NCI-H69 (cell line): ENCODE measurements at places on chromosomes 12 and 14.
A peak's percentile ranks its signal among the peaks of the same experiment; 100 is the strongest.

DNA sequence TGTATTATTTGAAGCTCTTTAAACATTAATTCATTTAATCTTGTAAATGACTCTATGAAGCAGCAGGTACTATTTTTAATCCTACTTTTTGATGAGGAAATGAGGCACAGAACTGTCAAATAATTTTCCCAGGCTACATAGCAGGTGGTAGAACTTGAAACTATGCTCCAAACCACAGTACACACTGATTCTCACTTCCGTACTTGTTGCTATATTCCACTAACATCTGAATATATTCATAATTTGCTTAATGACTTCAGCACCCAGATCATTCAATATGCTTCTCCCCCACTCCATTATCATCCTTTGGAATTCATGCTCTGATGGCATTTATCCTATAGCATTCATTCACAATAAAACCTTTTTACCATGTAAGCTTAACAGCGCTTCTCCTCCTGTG, 4.9 kb downstream of the ERGIC2 start:
- no peak for DNase-seq

DNA sequence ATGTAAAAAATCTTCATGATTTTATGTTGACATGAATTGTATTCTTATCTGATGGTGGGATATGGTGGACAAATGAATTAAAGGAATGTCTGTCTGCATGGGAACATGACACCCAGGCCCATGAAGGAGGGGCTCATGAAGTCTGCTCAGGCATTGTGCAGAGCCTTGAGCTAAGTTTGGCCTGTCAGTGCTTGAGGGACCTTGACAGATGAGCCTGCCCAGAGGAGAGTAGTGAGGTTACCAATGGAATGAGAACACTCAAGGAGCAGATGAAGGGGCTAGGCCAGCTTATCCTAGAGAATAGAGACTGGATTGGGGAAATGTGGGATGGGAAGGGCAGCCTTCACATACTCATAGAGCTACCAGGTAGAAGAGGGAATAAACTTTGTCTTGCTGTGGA, 68.8 kb downstream of the TMX1 start:
- DNase-seq = no peak

DNA sequence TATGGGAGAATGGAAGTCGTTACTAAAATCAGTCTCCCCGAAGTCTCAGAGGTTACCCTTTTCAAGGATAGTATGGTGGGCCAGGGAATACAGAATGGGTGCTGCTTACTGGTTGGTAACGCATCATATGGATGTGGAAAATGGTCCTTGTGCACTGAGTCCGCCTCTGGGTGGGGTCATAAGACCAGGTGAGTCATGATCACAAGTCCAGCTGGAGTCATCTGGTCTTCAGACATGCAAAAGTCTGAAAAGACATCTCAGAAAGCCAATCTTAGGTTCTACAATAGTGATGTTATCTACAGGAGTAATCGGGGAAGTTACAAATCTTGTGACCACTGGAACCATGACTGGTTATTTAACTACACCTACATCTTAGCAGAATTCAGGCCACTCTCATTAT, 71.9 kb upstream of the TCL1B start:
- peak; percentile 50 for DNase-seq

- DNase-seq = no peak
Observed at GRCh38 chr12:6941267-6941666, 2.3 kb upstream of the RNU7-1 start.

DNA sequence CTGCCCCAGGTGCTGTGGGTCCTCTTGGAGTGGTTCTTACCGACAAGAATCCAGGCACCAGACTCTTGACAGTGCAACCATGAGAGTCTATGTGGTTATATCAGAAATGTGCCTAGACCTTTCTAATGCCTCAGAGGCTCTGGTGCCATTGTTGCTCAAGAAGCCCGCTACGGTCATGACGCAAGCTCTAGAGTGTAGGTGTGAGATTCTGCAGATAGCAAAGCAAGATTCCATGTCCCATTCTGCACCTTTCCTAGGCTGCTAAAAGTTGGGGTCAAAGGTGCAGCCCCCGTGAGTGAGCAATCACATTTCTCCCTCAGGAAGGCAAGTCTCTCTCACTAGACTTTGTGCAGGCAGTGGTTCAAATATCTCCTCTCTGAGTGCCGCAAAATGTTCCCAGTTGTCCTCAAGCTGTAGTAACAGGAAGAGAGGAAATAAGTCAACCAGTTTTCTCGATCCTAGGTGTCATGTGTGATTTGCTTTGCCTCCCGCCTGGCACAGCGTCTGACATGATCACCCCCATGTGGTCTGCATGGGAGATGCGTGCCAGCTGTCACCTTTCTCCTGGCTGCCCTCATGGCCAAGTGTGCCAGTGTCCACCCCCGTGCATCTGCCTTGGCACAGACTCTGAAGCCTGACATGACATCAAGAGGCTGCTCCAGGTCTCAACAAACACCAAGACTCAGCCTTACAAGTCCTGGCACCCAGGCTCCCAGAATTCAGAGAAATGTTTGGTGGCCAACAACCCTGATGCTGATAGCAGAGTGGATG, 122.5 kb upstream of the COCH start:
- peak; percentile 40 for DNase-seq

GRCh38 chr14:98766818-98767217, 505.2 kb downstream of the BCL11B start:
- no peak for DNase-seq

DNA sequence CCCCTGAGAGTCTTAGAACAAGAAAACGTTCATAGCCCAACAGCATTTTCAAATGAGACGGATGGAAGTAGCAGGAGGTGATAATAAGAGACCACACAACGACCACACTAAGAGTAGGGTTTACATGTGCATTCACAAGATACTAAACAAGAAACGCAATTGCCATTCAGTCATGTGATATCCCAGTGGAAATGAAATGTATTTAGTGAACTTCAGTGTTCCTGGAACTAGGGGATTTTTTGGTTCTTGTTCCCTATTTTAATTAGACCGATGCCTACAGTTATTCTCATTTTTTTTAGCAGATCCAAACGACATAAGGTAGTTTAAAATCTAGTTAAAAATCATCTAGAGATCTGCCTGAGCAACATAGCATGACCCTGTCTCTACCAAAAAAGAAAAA, 150.0 kb downstream of the GPR65 start:
- DNase-seq = no peak

- no peak for DNase-seq
Observed at GRCh38 chr12:30537228-30537627, 158.4 kb downstream of the IPO8 start.

GRCh38 chr12:60173224-60174170, 577.7 kb downstream of the SLC16A7 start:
- DNase-seq = no peak

- DNase-seq = no peak
Observed at GRCh38 chr12:54229624-54230212, 40.9 kb upstream of the SMUG1 start.

- peak; percentile 40 for DNase-seq
Observed at GRCh38 chr14:68965261-68965761, 13.8 kb downstream of the ACTN1 start.

GRCh38 chr14:23121361-23121771, 2.3 kb upstream of the CEBPE start:
- peak; percentile 41 for DNase-seq

GRCh38 chr14:76669770-76670169, 91.5 kb upstream of the VASH1 start:
- DNase-seq = no peak

GRCh38 chr14:66442953-66443571, 43.1 kb upstream of the CCDC196 start:
- no peak for DNase-seq

DNA sequence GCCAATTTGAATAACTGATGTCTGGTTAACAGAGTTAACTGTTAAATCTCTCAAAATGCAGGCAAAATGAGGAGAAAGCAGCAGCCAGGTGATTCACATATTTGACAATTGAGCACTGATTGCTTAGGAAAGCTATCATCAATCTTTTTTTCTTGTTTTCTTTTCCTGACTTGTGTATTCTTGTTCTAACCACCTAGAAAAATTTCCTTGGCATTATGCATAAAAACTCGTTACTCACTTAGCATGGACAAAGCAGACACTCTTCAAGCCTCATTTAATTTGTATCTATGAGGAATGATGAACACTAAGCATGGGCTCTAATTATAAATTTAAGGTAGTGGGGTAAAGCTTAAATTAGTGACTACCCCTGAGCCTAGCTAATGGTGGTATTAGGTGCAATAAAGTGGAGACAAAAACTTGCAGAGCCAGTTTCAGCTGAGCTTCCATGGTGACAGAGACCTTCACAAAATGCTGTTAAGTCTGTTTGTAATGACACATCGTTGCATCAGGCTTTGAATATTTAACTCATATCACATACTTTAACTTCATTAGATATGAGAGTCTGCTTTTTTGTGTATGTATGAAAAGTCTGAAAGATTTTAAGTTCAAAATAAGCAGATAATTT, 52.0 kb downstream of the RASSF9 start:
- DNase-seq = peak; percentile 91

DNA sequence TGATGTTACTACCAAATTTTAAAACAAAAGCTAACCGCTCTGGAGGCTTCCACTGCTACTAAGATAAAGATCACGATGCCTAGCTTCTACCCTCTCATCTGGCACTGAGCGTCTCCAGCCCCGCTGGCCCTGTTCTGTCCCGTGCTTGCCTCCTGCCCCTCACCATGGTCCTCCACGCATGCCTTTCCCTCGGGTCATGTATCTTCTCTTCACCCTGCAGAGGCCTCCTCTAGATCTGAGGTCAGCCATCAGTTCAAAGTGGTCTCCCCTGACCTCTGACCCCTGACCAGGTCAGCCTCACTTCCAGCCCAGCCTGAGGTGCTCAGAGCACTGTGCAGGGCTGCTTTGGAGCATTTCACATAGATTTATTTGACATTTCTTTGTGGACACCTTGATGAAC, 28.3 kb downstream of the ZNF664 start:
- DNase-seq = no peak

- no peak for DNase-seq
Observed at GRCh38 chr14:51000566-51000965, 56.3 kb upstream of the PYGL start.

GRCh38 chr12:65603438-65604351, 220.6 kb upstream of the HMGA2 start:
- DNase-seq = no peak

- no peak for DNase-seq
Observed at GRCh38 chr12:13094367-13094766, 9.1 kb downstream of the GSG1 start.

DNA sequence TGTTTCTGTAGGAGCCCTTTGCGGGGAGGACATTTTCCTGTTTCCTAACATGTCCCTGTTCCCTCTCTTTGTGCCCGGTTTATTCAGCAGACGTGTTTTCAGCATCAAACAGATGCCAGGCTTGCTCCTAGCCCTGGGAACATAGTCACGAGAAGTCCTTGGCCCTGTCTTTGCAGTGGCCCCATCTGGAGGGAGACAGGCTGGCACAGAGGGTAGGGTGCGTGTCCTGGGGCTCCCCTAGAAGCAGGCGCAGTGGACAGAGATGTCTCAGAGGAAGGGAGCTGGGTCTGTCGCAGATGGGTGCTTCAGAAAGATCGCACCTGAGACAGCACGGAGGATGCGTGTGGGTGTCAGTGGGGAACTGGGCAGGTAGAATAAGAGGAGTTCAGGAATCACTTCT, 75.0 kb upstream of the DYNC1H1 start:
- no peak for DNase-seq

DNA sequence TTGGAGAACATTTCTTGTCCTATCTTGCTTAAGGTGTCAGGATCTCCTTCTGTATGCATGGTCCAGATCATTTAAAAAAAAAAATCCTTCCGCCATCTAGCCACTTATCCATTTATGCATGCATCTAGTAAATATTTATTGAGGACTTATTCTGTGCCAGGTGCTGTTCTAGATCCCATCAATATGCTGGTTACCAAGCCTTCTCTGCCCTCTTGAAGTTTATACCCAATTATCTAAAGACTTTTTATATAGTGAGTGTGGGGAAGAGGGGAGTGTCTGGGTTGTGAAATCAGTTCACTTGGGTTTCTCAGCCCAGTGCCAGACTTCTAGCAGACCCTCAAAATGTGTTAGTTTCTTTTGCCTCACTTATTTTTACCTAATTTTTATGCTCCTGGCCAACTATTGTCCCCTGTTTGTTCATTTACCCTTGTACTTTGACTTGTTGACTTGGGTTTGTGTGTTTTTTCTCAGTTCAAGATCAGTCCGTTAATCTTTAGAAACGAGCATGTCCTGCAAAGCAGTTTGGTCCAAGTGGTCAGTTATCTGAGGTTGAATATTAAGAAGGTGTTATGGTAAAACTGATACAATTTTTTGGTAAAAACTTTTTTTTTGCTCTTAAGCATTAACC, 488.9 kb downstream of the PCNX1 start:
- no peak for DNase-seq

DNA sequence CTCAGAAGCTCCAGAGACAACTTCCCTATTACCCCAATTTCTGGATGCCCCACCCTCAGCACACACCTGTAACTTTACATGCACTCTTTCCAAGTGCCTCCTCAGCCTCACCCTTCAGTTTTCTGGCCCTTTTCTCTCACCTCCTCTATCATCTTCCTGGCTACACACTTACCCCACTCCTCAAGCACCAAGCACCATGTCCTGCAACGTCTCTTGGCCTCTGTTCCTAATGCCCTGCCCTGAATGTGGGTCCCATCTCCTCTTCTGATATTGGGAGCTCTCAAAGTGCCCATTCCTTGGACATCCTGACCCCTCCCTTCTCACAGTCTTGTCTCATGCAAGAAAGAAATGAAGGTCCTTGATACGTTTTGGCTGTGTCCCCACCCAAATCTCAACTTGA, 1.2 kb downstream of the KRT72 start:
- DNase-seq = no peak

GRCh38 chr14:104090071-104090748, 4.7 kb downstream of the ASPG start:
- no peak for DNase-seq

DNA sequence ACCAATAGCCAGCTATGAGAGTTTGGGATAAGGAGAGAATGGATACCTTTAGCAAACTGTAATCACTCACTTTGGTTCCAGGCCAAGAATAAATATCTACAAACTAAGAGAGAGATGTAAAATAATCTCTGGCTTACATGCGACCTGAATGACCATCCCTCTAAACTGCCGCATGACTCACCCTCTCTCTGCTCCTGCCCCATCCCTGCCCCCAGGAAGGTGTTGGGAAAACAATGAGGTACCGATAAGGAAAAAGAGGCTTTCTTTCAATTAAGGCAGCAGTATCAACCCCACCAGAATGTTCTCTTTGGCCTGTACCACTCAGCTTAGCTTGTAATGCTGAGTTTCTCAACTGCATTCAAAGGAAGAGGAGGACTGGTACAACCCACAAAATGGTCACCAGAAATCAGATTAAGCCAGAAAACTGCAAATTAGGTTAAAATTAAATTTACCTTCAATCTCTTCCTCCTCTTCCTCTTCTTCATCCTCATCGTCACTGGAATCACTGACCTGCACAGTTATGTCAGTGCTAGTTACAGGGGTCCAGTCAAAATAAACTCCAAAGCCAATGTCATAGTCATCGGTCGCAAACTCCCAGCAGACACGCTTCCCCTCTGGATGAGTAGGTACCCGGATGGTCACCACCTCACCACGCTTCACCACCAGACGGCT, 22.0 kb downstream of the GSTZ1 start:
- DNase-seq = peak; percentile 14

DNA sequence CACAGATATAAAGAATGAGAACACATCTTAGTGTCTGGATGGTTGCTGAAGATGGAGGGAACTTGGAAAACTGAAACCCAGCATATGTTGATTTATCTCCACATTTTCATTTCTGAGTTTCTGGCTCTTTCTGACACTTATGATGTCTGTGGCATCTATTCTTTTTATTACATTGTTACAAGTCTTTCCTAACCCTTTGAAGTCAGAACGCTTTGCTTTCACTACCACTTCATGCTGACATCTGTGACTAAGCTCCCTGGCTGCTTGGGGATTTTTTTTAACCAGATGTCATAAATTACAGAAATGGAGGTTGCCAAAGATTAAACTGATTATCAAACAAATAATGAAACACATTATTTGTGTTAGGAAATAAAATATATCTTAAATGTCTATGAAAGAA, 188.7 kb downstream of the KITLG start:
- DNase-seq = no peak
